Stimulated activated CD8-positive, alpha-beta memory T cell treated with anti-CD3 and anti-CD28 coated beads, Interleukin-12 subunit alpha, Interleukin-12 subunit beta, amount 100 ng/mL, for 1 hour (primary cell): ENCODE measurements at places on chromosomes 11 and 22.

DNA sequence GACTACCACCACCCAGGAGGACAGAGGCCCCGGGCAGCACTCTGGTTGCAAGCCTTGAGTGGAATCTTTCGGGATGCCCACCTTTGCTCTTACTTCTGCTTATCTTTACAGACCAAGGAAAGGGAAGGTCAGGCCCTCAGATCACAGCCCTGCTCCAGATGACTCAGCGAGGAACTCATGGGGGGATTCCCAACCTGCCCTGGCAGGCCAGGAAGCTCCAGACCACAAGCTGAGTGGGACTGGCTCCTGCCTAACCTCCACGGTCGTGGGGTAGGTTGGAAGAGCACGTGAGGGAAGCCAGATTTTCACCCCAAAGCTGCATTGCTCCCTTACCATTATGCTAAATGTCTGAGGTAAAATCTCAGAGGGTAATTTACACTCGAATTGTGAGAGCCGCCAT lies 11.8 kb downstream of the TBC1D10A start:
- peak; percentile 30 for DNase-seq

- DNase-seq, result no peak
Measured at GRCh38 chr11:3981084-3981633, 113.4 kb upstream of the RRM1 start.

DNA sequence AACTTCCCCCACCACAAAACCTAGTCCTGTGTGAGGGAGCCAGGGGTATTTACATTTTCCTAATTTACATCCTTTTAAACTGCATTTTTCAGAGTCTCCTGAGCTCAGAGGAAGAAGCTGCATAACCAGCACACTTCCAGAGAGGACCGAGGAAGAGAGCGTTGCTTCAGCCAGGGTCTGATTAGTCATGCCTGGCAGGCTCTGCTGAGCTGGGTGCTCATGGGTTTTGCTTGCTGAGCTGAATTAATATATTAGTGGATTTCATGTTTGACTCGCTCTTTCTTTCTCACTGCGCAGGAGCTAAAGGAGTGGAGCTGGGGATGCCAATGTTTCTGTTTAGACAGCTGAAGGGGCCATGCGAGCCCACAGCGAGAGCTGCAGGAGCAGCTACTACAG lies 539.3 kb upstream of the B3GAT1 start:
- DNase-seq, result no peak

DNA sequence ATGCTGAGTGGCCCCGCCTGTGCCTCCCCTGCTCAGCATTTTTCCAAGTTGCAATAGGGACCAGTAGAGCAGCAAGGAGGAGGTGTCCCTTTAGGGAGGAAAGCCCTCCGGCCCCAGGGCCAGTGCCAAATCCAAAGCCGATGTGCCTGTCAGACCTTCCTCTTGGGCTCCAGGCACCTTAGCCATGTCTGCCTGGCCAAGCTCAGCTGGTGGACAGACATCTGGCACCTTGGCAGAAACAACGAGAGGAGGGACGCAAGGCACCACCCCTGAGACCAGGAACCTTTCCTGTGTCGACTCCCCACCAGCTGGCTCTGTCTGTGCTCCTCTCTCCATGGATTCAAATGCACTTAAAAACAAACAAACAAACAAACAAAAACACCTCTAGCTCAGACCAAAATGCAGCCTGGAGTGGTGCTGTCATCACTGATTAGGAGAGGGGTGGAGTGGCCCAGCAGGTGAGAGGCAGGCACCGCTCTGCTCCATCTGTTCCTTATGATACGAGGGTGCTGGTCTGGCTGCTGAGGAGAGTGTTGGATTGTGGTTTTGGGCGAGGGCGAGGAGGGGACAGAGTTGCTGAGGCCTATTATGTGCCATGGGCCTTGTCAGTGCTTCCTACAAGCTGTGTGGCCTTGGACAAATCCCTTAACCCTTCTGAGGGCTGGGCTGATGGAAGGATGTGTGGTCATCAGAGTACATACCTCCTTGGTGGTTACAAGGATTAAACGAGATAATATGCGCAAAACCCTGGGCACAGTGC lies 46.2 kb downstream of the TP53I11 start:
- no peak for DNase-seq

DNA sequence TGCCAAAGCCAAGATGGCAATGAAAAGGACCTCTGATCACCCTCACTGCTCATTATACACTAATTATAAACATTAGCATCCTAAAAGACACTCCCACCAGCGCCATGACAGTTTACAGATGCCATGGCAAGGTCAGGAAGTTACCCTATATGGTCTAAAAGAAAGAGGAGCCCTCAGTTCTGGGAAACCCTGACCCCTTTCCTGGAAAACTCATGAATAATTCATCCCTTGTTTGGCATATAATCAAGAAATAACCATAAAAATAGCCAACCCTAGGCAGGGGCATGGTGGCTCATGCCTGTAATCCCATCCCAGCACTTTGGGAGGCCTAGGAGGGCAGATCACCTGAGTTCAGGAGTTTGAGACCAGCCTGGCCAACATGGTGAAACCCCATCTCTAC lies 12.7 kb upstream of the CAPN5 start:
- no peak for DNase-seq

GRCh38 chr11:111923351-111923788 lies 4.7 kb downstream of the C11orf52 start:
- DNase-seq, result no peak

DNA sequence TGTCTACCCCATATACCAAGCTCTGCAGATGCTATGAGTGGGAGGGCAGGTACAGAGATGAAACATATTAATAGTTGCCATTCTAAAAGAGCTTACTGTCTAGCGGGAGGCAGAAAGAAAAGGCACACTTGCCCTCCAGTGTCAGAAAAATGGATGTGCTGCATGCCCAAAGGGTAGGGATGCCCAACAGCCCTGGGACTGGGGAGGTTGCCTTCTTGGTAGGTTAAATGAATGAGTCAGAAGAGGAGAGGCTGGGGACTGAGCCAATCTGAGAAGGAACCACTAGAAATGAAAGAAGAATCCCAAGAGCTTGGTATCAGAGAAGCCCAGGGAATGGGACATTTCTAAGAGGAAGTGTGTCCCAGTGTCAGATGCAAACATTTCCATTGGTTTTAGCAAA lies 1.2 kb downstream of the BIRC3 start:
- peak; percentile 26 for DNase-seq

DNA sequence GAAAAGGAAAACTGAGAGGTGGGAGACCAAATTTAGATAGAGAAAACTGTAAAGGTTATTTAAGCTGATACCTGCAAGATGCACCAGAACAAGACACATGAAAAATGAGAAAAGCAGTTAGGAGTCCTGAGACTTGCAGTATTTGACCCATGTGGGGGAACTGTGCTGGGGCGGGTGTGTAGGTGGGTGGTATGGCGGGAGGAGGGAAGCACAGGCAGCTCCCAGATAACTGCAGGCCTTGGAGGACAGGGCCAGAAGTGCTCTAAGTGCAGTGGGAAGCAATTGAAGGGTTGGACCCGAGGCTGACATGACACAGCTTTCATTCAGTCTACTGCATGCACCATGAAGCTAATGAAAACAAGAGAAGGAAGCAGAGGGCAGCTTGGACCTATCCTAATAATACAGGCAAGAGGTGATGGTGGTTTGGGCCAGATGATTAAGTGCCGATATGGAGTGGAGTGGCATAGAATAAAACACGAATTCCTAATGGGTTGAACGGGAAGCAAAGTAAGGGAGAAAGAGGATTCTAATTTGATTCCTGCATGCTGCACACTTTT lies 48.0 kb upstream of the ANO3 start:
- DNase-seq, result no peak

DNA sequence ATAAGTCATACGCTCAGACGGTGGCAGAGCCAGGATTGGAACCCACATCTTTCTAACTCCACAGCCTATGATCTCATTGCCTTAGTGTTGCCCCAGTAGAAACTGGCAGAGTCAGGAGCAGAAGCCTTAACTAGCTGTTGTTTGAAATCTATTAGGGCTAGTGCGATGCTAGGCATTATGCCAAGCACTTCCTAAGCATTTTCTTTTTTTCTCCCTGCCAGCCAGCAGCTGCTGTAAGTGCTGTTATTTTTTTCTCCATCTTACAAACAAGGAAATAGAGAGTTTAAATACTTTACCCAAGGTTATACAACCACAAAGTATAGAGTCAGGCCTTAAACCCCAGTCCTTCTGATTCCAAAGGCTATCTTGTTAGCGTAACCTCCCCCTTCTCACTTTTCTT lies 161.0 kb upstream of the SORL1-AS1 start:
- no peak for DNase-seq

- DNase-seq, result no peak
Measured at GRCh38 chr11:119750056-119750455, 21.1 kb upstream of the NECTIN1 start.

GRCh38 chr22:37564111-37564711 lies 3.9 kb downstream of the CDC42EP1 start:
- DNase-seq, result no peak

DNA sequence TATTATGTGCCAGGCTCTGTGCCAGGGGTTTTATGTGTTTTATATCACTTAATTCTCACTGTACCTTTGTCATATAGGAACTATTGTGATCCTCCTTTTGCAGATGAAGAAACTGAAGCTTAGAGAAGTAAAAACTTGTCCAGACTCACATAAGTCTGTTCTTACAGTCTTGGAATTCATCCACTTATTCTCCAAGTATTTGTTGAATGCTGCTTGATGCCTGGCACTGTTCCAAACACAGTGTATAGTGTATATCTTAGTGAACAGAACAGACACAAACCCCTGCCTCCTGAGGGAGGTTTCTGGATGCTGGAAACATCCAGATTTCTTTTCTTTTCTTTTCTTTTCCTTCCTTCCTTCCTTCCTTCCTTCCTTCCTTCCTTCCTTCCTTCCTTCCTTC lies 29.0 kb upstream of the FGF3 start:
- no peak for DNase-seq

DNA sequence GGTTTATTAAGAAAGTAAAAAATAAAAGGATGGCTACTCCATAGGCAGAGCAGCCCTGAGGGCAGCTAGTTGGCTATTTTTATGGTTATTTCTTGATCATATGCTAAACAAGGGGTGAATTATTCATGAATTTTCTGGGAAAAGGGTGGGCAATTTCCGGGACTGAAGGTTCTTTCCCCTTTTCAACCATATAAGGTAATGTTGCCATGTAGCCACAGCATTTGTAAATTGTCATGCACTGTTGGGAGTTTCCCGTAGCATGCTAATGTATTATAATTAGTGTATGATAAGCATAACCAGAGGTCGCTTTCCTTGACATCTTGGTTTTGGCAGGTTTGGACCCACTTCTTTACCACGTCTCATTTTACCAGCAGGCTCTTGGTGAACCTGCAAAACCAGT lies 610.4 kb upstream of the B3GAT1 start:
- no peak for DNase-seq

DNA sequence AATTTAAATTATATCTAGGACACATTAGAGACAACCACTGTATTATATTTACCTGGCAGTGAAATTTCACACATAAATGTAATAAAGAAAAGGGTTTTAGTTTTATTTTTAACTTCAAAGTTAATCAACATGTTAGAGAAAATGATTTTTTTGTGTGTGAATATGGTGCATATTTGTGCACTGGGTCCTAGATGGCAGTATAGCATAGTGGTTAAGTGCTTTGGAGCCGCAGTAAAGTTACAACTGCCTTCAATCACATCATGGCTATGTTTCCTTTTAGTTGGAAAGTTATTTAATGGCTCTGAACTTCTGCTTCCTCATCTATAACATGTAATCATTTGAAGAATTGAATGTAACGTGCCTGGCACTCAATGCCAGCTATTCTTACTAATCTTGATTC lies 108.9 kb upstream of the DDI1 start:
- no peak for DNase-seq
